ENCODE measurements at places on chromosomes 5 and 9.

DNA sequence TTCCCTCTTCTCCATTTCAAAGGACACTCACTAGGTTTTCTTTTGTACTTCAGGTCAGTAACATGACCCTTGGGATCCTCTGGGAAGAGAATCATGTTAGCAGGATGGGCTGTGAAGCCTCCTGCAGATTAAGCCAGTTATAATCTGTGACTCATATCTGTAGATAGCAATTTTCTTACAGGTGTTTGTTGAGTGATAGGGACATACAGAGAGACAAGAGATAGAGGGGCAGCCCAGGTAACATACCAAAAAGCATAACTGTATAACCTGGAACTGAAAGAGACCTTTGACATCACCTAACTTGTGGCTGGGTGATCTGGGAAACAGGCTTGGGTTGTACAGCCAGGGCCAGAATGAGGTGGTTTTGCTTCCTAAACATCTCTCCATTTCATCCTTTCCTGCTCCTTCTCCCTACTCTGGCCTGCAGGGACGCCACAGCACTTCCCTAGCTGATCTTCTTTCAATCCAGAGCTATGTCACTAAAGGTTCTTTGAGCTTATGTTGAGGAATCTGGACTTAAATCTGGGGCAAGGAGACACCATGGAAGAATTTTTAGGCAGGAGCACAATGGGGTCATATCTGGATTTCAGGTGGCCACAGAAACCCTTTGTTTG lies 21.0 kb upstream of the PPARGC1B start:
- no peak for DNase-seq

GRCh38 chr9:36937346-36937745 lies 96.7 kb downstream of the PAX5 start:
- no peak for DNase-seq

DNA sequence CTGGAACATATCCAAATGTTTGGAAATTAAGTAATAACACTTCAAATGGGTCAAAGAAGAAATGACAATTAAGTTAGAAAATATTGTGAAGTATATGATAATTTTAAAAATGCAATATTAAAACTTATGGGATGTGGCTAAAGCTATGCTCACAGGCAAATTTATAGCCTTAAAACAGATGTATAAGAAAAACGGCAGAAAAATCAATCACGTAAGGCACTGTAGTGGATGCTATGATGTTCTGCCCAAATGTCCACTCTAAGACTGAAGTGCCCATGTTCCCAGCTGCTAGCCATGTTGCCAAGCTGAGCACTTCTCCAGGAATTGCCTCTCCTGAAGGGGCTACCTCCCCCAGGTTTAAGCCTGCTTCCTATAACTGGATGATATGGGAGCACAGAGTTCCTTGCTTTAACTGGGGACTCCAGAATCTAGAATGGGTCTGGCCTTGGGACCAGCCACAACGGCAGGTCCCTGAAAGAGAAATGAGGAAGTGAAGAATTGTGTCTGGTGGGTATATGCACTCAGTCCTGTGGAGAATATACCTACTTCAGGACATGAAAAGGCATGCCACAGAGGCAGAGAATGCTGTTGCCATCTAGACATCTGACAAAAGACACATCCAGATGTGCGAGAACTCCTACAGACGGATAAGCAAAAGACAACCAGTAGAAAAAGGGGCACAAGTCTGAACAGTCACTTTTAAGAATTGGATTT lies 78.2 kb upstream of the RXRA start:
- no peak for DNase-seq

DNA sequence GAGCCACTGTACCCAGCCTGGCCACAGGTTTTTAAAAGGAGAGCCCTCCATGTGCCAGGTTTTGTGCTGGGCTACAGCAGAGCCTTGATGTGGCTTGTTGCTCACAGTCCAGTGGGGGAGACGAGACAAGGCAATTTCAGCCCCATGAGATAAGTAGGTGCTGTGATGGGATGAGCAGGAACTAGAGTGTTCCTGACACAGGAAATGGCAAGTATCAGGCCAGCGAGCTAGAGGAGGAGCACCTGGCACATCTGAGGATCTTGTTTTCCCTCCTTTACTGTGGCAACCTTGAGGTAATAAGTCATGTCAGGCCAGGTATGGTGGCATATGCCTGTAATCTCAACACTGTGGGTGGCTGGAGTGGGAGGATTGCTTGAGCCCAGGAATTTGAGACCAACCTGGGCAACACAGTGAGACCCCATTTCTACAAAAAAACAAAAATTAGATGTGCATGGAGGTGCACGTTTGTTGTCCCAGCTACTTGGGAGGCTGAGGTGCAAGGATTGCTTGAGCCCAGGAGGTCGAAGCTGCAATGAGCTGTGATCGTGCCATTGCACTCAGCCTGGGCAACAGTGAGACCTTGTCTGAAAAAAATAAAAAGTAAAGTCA lies 3.8 kb upstream of the ZDHHC12 start:
- no peak for DNase-seq

- DNase-seq, result no peak
Measured at GRCh38 chr5:169837686-169838085, 142.6 kb downstream of the INSYN2B start.

GRCh38 chr9:124202447-124202971 lies 55.2 kb upstream of the NEK6 start:
- no peak for DNase-seq

- peak; percentile 66 for DNase-seq
Measured at GRCh38 chr5:142748568-142749249, 21.5 kb upstream of the ARHGAP26 start.

GRCh38 chr5:124439609-124440008 lies 306.8 kb downstream of the ZNF608 start:
- no peak for DNase-seq

DNA sequence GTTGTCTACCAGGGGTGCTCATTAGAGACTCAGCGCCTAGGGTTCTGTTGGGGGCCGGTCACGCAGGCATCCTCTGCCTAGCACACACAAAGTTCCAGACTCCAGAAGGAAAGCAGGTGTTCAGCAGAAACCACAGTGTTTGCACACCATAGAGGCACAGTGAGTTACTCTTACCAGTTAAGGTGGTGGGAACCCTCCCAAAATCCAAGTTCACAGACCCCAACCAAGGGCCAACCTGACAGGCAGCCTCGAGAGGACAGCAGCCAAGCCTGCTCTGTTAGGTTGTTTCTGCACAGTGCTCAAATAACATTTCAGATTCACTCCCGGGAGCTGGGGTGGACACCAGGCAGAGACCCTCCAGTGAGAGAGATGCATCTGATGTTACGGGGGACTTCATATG lies 36.2 kb downstream of the SECISBP2 start:
- no peak for DNase-seq

DNA sequence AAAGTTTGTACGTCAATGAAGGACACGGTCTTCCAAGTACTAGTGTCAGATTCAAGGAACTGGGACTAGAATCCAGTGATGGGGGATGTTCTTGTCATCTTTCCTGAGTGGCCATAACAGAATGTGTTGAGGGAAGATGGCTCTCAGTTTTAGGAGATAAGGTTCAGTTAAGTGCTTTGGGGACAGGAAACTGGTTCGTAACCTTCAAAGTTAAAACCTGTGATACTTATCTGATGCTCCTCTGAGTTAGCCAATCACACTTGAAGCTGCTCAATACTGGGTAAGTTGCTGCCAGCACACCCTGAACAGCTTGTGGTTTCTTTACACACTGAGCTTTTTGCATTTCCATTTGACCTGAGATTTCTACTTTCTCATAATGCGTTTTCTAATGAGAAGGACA lies 64.4 kb downstream of the PIK3R1 start:
- no peak for DNase-seq

GRCh38 chr9:126119731-126120130 lies 206.9 kb upstream of the MVB12B start:
- no peak for DNase-seq

DNA sequence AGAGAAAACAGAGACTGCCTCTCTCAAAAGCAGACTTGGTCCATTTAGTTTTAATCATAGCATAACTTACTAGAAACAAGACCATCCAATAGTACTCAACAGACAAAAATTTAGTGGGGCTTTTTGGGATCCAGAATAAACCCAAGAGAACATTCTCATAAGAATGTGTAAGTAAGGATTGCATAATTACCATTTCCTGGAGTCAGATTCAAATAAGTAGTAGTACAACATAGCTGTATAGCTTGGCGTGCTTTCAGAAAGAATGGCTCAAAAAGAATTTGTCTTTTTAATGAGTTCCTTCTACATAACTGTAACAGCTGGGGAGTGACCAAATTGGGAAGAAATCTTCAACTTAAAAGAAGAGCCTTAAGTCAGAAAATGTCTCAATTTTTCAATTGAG lies 145.4 kb downstream of the DENND1A start:
- DNase-seq, result peak; percentile 19

GRCh38 chr9:93681269-93682154 lies 105.1 kb downstream of the PHF2 start:
- DNase-seq, result no peak

- DNase-seq, result no peak
Measured at GRCh38 chr5:9625286-9625685, 4.9 kb downstream of the TAS2R1 start.

DNA sequence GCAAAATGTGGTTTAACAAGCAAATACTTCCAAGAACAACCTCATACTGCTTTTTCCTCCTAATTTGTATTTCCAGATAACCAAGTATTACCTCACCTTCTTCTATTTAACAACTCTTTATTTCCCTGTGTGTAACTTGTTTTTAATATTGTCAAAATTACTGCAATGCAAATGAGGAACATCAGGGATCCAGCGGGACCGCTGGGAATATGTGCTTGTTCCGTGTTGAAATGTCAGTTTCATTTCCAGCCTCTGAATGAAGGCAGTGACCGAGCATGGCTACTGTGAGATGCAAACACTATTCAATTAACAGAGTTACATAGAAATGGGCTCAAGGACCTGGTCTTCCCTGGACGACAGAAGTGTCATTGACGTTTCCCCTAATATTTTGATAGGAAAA lies 110.8 kb upstream of the CTSL start:
- DNase-seq, result no peak

DNA sequence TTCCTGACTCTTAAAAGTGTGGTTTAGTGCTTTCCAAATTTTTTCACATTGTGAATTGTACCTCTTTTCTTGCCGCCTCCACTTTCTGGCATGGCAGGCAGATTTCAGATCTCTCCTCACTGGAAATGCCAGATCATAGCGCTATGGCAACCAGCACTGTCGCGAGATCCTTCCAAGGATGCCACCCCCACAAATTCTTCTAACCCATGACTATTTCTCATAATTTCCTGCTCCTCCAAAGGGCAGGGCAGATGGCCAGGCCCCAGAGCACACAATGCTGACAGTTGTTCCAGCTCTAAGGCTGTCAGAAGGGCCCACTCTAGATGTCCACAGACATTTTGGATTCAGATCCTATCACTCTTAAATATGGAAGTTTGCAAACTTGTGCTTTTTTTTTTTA lies 446.2 kb upstream of the RIOK2 start:
- no peak for DNase-seq

GRCh38 chr5:35852773-35853172 lies 3.9 kb upstream of the IL7R start:
- no peak for DNase-seq

DNA sequence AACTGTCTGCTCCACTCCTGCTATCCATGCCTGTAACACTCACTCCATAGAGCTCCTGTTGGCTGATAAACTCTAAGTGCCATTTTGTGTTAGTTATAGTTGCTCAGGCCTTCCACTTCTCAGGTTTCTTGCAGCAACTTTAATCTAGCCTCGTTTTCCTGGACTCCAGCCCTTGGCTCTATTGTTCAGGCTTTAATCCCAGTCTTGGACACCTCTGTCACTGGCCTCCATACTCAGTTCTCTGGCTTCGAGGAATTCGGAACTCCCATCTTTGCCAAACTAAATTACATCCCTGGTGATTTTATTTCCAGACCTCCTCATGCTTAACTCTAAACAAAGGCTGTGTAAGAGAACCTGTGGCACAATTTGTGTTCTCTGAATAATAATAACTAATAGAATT lies 39.8 kb downstream of the EMB start:
- DNase-seq, result no peak

DNA sequence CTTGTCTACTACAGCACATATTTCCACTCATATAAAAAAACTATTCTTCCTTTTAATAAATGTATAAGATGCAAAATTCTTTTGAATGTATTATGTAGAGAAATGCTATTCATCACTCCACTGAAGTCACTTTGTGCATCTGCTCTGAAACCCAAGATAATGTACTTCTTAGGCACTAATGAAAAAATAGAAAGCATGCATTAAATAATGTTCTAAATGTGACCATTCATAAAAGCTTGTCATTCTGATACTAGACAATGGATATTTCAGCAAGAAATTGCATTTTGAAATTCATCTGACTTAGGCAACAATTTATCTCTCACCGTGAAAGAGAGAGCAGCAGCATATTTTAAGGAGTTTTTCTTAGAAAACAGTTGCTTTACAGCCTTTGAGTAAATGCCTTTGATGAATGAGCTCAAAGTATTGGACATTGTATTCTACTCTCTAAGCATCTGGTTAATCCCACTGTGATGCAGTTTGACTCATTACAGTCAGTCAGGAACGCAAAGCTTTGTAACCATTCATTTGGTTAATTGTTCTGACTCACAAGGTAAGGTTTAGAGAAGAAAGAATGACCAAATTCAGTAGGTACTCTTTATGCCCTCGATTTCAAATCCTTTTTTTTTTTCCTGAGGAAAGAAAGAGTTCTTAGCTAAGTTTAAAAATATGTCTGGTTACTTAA lies 2233.8 kb upstream of the C9orf72 start:
- peak; percentile 83 for DNase-seq

- peak; percentile 4 for DNase-seq
Measured at GRCh38 chr9:128528445-128529160, 23.8 kb upstream of the SPTAN1 start.

Data from foreskin keratinocyte (primary cell).